Activated naive CD8-positive, alpha-beta T cell treated with anti-CD3 and anti-CD28 coated beads, Interleukin-2, amount 50 U/mL, for 24 hours (primary cell): ENCODE measurements at places on chromosomes 3 and 15.

GRCh38 chr3:195907934-195908693 is at the start of gene TNK2:
TNK2 (minus strand) TSS chr3:195908551; CDS start chr3:195888588, 19,963 bp downstream.
- H3K27me3 ChIP-seq: no peaks in the 10 kb centered on the region
- peak; percentile 60 for DNase-seq
- H3K27ac ChIP-seq: peak within 1 kb of the TSS; percentile 98
- H3K4me3 ChIP-seq: peak within 1 kb of the TSS; percentile 87
- peaks cover 57% of the 10 kb centered on the region for H3K4me1 ChIP-seq
- H3K36me3 ChIP-seq: peaks cover 2% of the 10 kb centered on the region

GRCh38 chr3:46893763-46894162 is 16.2 kb downstream of the PTH1R start:
- no peak overlapping the region for H3K27ac ChIP-seq
- H3K27me3 ChIP-seq: peaks cover 47% of the 10 kb centered on the region
- H3K4me3 ChIP-seq: no peak overlapping the region
- no peak for DNase-seq
- H3K36me3 ChIP-seq: no peaks in the 10 kb centered on the region

DNA sequence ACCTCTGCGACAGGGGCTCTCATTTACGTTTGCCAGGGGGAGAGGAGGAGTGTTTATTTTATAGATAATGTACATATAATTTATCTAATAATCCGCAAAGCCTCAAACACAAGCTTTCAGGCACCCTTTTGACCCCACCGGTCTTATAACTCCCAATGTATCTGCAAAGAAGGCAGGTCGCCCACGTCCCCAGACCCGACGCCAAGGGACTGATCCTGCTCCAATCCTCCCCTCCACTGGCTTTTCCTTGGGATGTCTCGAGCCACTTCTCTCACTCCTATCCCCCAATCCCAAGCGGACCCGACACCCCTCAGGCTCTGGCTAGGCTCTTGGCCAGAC is 452 bp downstream of the DCP1A start:
- peak overlapping the region; percentile 96 for H3K4me3 ChIP-seq
- peaks cover 15% of the 10 kb centered on the region for H3K36me3 ChIP-seq
- peaks cover 25% of the 10 kb centered on the region for H3K4me1 ChIP-seq
- no peaks in the 10 kb centered on the region for H3K27me3 ChIP-seq
- peak overlapping the region; percentile 95 for H3K27ac ChIP-seq

- no peaks in the 10 kb centered on the region for H3K36me3 ChIP-seq
- no peak overlapping the region for H3K4me3 ChIP-seq
- H3K27ac ChIP-seq: no peak overlapping the region
- peaks cover 14% of the 10 kb centered on the region for H3K4me1 ChIP-seq
Measured at GRCh38 chr15:25866874-25867273, 3.7 kb upstream of the ATP10A start.

- H3K27me3 ChIP-seq: no peaks in the 10 kb centered on the region
- no peak overlapping the region for H3K27ac ChIP-seq
- H3K36me3 ChIP-seq: no peaks in the 10 kb centered on the region
- DNase-seq: no peak
- no peak overlapping the region for H3K4me3 ChIP-seq
- H3K4me1 ChIP-seq: no peaks in the 10 kb centered on the region
Measured at GRCh38 chr3:155131104-155131503, 51.0 kb downstream of the MME start.

DNA sequence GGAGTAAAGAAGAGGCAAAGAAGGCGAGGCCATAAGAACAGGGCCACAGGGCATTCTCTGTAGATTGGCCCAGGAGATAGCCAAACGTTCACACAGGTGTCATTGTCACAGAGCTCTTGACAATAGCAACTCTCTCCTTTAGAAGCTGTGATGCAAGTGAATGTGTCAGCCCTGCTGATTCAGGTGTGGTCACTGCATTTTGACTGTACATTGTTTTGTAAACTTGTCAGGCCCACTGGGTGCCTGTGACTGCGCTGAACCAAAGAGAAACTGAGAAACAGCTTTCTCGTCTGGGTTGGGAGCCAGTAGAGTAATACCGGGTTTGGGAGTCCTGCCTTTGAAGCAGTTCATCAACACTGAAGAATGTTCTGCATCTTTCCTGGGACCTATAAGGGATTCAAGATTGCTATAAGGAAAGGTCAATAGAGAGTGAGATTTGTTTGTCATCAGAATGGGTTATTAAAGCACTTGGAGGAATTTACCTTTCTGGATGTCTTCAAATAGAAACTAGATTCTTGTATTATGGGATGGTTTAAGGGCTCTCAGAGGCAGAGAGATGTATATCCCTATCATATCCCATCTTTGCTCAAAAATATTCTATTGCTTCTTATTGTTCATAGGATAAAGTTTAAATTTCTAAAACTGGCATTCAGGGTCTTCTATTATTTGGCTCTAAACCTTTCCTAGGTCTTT is 45.4 kb downstream of the TMEM45A start:
- no peaks in the 10 kb centered on the region for H3K36me3 ChIP-seq
- H3K4me3 ChIP-seq: no peak overlapping the region
- no peaks in the 10 kb centered on the region for H3K4me1 ChIP-seq
- no peak overlapping the region for H3K27ac ChIP-seq

DNA sequence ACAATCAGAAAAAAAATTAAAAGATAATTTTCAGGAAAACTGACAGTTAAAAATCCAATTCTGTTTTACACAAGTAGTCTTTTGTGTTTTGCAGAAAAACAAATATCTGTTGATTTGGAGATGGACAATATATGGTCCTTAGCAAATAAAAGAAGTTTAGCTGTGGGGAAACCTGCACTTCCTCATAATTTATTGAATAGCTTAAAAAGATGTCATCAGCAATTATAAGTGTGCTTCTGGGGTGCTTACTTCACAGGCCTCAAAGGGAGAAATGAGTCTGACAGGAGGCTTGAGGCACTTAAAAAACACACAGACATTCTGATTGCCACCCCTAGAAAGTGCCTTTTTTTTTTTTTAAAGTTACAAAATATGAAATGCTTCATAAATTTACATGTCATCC is 31.6 kb upstream of the CERS3 start:
- H3K4me3 ChIP-seq: no peak overlapping the region
- no peaks in the 10 kb centered on the region for H3K4me1 ChIP-seq

DNA sequence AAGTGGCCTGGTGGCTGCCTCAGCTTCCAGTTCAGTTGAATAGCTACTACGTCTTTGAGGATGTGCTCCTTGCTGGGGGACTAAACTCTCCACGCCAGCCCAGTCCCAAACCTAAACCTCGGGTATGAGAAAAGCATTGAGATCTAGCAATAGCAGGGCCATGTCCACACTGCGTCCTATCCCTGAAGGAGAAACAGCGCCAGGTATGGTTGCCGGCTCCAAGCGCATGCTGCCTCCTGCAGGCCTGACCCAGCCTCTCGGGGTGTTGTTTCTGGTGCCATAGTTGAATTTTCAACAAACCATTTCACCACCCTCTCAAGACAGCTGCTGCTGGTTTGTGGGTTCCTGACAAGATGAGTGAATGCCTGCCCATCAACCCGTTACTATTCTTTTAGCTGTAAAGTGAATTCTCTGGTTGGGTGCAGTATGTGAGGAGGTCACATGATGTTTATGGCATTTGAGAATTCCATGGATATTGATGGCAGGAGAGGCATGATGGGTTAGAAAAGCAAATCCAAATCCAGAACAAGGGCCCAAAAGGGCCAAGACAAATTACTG is 13.0 kb upstream of the SLC28A1 start:
- no peak overlapping the region for H3K4me3 ChIP-seq
- H3K27ac ChIP-seq: no peak overlapping the region
- no peaks in the 10 kb centered on the region for H3K4me1 ChIP-seq
- H3K36me3 ChIP-seq: no peaks in the 10 kb centered on the region

- H3K27me3 ChIP-seq: peaks cover 5% of the 10 kb centered on the region
- no peaks in the 10 kb centered on the region for H3K36me3 ChIP-seq
- no peak for DNase-seq
- H3K27ac ChIP-seq: no peak overlapping the region
- no peaks in the 10 kb centered on the region for H3K4me1 ChIP-seq
- no peak overlapping the region for H3K4me3 ChIP-seq
Measured at GRCh38 chr3:193761969-193762368, 169.0 kb downstream of the OPA1 start.

- H3K4me1 ChIP-seq: peaks cover 9% of the 10 kb centered on the region
- peaks cover 35% of the 10 kb centered on the region for H3K27me3 ChIP-seq
- no peak for DNase-seq
- no peak overlapping the region for H3K27ac ChIP-seq
- no peak overlapping the region for H3K4me3 ChIP-seq
Measured at GRCh38 chr15:40281801-40282146, 1.1 kb downstream of the ANKRD63 start.

GRCh38 chr3:184145111-184145524 is 10.0 kb downstream of the EIF2B5 start:
- H3K4me3 ChIP-seq: no peak overlapping the region
- no peak overlapping the region for H3K27ac ChIP-seq
- DNase-seq: peak; percentile 27
- H3K36me3 ChIP-seq: peaks cover 42% of the 10 kb centered on the region

DNA sequence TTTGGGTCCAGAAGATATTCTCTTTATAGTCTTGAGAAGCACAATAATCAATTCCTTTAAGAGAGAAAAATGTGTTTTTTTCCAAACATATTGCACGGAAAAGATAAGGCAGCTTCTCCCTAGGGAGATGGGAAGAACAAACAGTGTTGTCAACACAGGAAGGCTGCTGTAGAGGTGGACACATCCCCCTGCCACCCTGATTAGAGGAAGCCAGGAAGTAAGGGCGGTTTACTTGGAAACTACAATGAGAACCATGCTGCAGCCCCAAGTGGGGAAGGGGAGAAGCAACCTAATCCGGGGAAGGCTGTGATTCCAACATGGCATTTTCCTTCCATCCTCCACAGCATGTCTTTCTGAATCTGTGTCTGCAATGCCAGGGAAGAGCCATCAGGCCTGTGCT is 256.9 kb upstream of the TGFBR2 start:
- peak overlapping the region; percentile 43 for H3K27ac ChIP-seq
- no peak for DNase-seq
- peaks cover 2% of the 10 kb centered on the region for H3K27me3 ChIP-seq
- no peak overlapping the region for H3K4me3 ChIP-seq

- H3K27ac ChIP-seq: no peak overlapping the region
- H3K36me3 ChIP-seq: no peaks in the 10 kb centered on the region
- DNase-seq: no peak
- H3K27me3 ChIP-seq: peaks cover 4% of the 10 kb centered on the region
- no peaks in the 10 kb centered on the region for H3K4me1 ChIP-seq
- no peak overlapping the region for H3K4me3 ChIP-seq
Measured at GRCh38 chr15:66151809-66152208, 101.7 kb downstream of the MEGF11 start.

- H3K36me3 ChIP-seq: no peaks in the 10 kb centered on the region
- peaks cover 71% of the 10 kb centered on the region for H3K27me3 ChIP-seq
- peak within 1 kb of the TSS; percentile 32 for H3K4me3 ChIP-seq
- H3K27ac ChIP-seq: peak within 1 kb of the TSS; percentile 27
Measured at GRCh38 chr15:67824976-67825880, at the start of gene SKOR1. SKOR1 (plus strand) TSS chr15:67825509; CDS start chr15:67825603, 94 bp downstream.

GRCh38 chr3:15493436-15493835 is 28.1 kb downstream of the COLQ start:
- no peak overlapping the region for H3K4me3 ChIP-seq
- H3K27ac ChIP-seq: no peak overlapping the region
- no peak for DNase-seq
- no peaks in the 10 kb centered on the region for H3K27me3 ChIP-seq
- H3K4me1 ChIP-seq: peaks cover 8% of the 10 kb centered on the region

- H3K4me3 ChIP-seq: no peak overlapping the region
- H3K27me3 ChIP-seq: no peaks in the 10 kb centered on the region
- no peak for DNase-seq
- H3K27ac ChIP-seq: no peak overlapping the region
- no peaks in the 10 kb centered on the region for H3K36me3 ChIP-seq
Measured at GRCh38 chr15:45489690-45490238, 32.8 kb downstream of the SLC30A4 start.

DNA sequence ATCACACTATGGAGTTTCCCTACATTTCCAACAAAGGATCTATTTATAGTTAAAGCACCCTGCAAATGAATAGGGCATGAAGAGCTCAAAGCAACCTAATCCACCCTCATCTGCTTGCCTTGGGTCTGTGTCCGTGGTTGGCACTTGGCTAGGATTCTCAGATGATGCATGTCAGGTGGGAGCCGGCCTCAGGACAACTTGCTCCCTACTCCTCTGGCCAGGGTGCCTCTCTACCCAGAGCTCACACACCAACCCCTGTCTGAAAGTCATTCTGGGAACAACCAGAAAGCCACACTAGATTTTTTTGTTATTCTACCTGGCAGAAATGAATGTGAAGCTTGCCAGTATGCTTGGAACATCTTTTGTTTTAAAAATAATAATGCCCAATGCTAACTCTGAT is 13.2 kb downstream of the ARHGEF3 start:
- peaks cover 26% of the 10 kb centered on the region for H3K36me3 ChIP-seq
- H3K4me1 ChIP-seq: peaks cover 98% of the 10 kb centered on the region
- H3K4me3 ChIP-seq: peak overlapping the region; percentile 56
- no peaks in the 10 kb centered on the region for H3K27me3 ChIP-seq
- H3K27ac ChIP-seq: peak overlapping the region; percentile 92

- H3K4me3 ChIP-seq: no peak overlapping the region
- H3K4me1 ChIP-seq: no peaks in the 10 kb centered on the region
- H3K27me3 ChIP-seq: no peaks in the 10 kb centered on the region
- H3K36me3 ChIP-seq: no peaks in the 10 kb centered on the region
- H3K27ac ChIP-seq: no peak overlapping the region
- DNase-seq: no peak
Measured at GRCh38 chr3:61600195-61600594, 38.8 kb downstream of the PTPRG start.

- peaks cover 9% of the 10 kb centered on the region for H3K4me1 ChIP-seq
- no peak for DNase-seq
- H3K27ac ChIP-seq: no peak overlapping the region
- H3K27me3 ChIP-seq: peaks cover 18% of the 10 kb centered on the region
Measured at GRCh38 chr3:173586166-173586565, 188.6 kb downstream of the NLGN1 start.

DNA sequence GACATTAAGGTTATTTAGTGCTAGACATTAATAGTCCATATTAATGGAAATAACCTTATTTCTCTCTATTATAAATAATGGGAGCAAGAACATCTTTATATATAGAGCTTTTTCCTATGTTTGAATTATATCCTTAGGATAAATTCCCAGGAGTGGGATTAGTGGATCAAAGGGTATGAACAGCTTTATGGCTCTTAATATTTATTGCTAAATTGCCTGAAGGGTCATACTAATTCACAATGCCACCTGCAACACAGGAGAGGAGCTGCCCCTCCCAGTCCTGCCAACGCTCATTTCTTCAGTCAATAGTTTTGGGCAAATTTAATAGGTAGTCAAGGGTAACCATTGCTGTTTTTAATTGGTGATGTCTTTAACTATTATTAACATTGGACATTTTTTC is 48.9 kb upstream of the POLR2M start:
- no peaks in the 10 kb centered on the region for H3K36me3 ChIP-seq
- no peaks in the 10 kb centered on the region for H3K4me1 ChIP-seq
- DNase-seq: no peak
- no peak overlapping the region for H3K4me3 ChIP-seq

DNA sequence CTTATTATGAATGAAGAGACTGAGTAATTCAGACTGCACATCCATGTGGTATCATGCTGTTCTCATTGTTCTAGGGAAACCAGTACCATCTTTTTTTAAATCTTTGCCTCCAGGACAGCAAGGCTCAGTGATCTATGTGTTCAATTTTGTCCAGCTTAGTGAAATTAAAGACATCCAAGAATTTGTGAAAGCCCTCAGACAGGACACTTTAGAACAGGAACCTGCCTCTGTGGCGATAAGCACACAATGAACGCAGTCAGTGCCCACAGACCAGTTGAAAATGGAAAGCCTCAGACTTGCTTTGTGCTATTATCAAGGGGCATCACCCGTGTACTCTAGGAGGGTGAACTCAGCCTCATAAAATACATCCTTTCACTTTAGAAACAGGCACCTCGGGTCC is 20.1 kb downstream of the EID1 start:
- H3K27ac ChIP-seq: peak overlapping the region; percentile 48
- H3K4me1 ChIP-seq: peaks cover 27% of the 10 kb centered on the region
- H3K4me3 ChIP-seq: no peak overlapping the region
- no peak for DNase-seq
